Mesothelial cell of epicardium (in vitro differentiated cells): ENCODE measurements at places on chromosomes 3 and 15. TPM values are rescaled to one million over a fixed set of nuclear protein-coding genes. Genes with fewer than 3 reads are reported as not detected.

The ANKRD34C gene
- total RNA-seq, result not detected in 3 replicates

The CACNA2D2 gene
- 9.9 to 10.8 TPM (median 9.9 TPM) in 3 replicates for total RNA-seq

The EIF1B gene
- 77.1 to 78.2 TPM (median 77.3 TPM) in 3 replicates for total RNA-seq

The TRAK1 gene
- total RNA-seq, result 49.0 to 50.7 TPM (median 50.3 TPM) in 3 replicates
